Smooth muscle cell of the pulmonary artery (primary cell): ENCODE measurements at places on chromosomes 6 and 20. TPM values are rescaled to one million over a fixed set of nuclear protein-coding genes. Genes with fewer than 3 reads are reported as not detected.

Gene OTOR
- total RNA-seq = not detected in 2 replicates

Gene CGA
- not detected in 2 replicates for total RNA-seq

Gene ENPP4
- total RNA-seq = 0.89 and 17.1 TPM in 2 replicates

Gene MUCL3
- total RNA-seq = not detected in 2 replicates

Gene PLA2G7
- not detected in 2 replicates for total RNA-seq

Gene ENPP5
- 0.07 and 3.6 TPM in 2 replicates for total RNA-seq

Gene TMEM242
- 6.7 and 7.0 TPM in 2 replicates for total RNA-seq

Gene TCFL5
- 17.0 and 19.5 TPM in 2 replicates for total RNA-seq

Gene TFAP2C
- not detected in 2 replicates for total RNA-seq

Gene NR2E1
- total RNA-seq = not detected in 2 replicates

Gene SLC24A3
- total RNA-seq = 0.66 and 4.1 TPM in 2 replicates

Gene SLC22A1
- total RNA-seq = 0.40 and 0.46 TPM in 2 replicates

Gene HLA-DRB5
- not detected in 2 replicates for total RNA-seq
